ENCODE measurements at places on chromosomes 7 and 10. TPM values are rescaled to one million over a fixed set of nuclear protein-coding genes. Genes with fewer than 3 reads are reported as not detected.

DNA sequence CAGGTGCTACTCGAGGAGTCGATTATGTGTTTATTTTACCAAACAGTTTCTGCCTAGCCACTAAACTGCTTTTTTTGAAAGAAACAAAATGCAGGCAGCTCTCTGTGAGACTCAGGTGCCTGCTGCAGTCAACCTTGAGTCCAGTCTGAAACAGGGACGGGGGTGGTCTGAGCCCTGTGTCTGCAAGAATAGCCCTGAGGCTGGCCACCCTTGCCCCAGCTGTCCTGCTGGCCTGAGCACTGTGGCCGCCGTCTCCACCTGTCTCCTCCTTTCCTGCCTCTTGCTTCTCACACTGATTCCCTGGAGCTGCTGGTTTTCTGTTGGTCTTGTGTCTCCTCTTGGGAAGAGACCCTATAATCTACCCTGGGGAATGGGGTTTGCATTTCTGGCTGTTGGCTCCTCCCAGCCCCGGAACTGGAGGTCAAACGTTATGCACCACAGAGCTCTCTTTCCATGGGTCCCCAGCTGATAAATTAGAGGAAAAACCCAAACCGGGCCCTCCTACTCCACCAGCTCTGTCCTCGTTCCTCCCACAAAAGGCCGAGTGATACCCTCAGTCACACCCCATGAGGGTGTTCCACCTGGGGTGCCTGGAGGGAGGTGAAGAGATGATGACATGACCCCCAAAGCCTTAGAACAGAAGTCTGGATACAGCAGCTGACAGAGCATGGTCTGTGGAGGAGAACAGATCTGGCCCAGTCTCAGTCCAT lies 15.0 kb upstream of the SLC18A3 start:
- no peak for DNase-seq

Gene COBL
- total RNA-seq: 52.3 TPM

Gene WNT8B
- total RNA-seq: not detected

- DNase-seq: no peak
Measured at GRCh38 chr7:93359520-93360198, 127.5 kb downstream of the VPS50 start.

Gene BBS9
- total RNA-seq: 26.4 TPM

GRCh38 chr10:79139124-79139835 lies 70.5 kb downstream of the ZMIZ1 start:
- no peak for DNase-seq

DNA sequence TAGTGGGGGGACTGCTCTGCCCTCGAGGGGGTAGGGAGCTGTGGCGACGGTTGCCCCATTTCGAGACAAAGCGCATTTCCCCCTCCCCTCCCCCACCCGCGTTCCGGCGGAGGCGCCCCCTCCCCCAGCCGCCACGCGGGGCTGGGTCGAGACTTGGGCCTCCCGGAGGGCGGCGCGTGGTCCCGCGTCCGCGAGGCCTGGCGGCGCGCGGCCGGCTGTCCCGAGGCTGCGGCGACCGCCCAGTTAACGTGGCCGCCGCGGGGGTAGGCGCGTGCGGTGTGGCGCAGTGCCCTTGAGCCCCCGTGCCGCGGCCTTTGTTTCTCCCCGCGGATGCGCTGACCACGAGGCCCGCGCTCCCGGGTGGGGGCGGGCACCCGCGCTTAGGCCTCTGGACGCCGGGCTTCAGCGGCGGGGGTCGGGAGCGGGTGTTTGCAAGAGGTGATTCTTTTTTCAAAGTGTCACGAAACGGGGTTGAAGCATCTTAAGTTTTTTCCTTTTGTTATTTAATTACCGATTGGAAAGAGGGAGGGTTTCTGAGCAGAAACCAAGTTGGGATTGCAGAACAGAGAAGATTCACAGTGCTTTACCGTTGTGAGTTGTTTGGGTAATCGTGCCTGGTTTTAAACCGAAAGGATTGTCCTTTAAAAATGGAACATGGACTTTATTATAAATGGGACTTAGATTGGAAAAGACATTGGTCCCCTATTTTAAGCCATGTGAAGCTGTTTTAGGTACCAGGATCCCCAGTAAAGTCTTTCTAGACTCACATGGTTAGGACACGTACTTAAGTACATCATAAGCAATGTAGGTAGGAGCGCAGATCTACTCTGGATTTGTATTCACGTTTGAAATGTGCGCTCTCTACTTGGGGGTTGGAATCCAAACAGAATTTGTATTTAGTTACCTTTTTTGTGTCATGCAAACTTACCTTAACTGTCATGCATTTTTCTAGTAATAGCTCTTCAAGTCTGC lies 760 bp downstream of the CBX3 start:
- no peak for DNase-seq

Gene FOXP2
- total RNA-seq: not detected

DNA sequence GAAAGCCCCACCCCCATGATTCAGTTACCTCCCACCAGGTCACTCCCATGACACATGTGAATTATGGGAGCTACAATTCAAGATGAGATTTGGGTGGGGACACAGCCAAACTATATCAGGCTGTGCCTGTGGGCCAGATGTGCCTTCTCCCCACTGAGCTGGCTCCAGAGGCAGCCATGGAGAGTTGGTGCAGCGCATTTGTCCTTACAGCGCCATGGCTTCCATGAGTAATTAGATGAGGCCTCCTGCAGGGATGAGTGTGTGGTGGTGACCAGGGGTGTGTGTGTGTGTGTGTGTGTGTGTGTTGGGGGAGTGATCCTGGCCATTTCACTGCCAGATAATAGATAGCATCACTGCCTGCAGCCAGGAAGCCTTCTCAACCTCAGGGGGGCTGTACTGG lies 94.6 kb downstream of the FANK1 start:
- no peak for DNase-seq

- DNase-seq: no peak
Measured at GRCh38 chr7:1447551-1448244, 11.6 kb downstream of the MICALL2 start.

Gene PTF1A
- not detected for total RNA-seq

Gene AKR1C8
- not detected for total RNA-seq

- DNase-seq: no peak
Measured at GRCh38 chr10:68082872-68083271, 7.8 kb upstream of the HERC4 start.

GRCh38 chr10:123580426-123580825 lies 85.7 kb upstream of the GPR26 start:
- DNase-seq: no peak

Gene ACHE
- 5.7 TPM for total RNA-seq

Gene OR2A42
- total RNA-seq: not detected

Gene UTF1
- 31.5 TPM for total RNA-seq

Gene DPP6
- 4.7 TPM for total RNA-seq

Gene MALRD1
- total RNA-seq: 0.20 TPM

Measured in H9 (cell line).